Activated T-helper 1 cell treated with Interleukin-2 at 50 U/mL for 16 hours (primary cell): ENCODE measurements at places on chromosomes 2 and 18.

DNA sequence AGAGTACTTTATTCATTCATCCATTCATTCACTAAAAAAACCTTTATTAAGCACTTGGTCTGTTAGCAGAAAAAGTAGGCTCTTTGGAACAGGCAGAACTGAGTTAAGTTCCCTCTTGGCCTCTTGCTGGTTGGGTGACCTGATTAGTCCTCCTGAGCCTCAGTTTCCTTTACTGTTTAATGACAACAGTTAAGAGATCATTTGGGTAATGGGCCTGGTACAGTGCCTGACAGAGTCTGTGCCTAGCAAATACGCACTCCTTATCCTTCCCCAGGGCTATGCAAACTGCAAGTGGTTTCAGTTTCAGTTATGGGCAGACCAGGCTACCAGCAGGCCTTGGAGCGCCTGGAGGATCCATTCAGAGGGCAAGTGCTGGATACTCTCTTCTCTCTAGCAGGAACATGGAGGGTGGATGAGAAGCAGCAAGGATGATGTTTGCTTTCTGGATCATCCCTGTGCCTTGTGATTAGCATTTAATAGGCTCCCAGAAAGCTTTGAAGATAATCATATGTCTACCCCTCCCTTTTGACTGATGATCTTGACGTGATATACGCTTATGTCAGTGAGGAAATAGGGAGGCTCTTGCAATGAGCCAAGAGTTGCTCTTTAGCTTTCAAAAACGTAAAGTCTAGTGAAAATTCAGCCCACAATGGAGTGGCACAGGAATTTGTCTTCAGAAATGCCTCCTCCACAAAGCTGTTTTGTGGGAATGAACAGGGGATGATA is 12.4 kb upstream of the TAF1B start:
- no peak for DNase-seq

DNA sequence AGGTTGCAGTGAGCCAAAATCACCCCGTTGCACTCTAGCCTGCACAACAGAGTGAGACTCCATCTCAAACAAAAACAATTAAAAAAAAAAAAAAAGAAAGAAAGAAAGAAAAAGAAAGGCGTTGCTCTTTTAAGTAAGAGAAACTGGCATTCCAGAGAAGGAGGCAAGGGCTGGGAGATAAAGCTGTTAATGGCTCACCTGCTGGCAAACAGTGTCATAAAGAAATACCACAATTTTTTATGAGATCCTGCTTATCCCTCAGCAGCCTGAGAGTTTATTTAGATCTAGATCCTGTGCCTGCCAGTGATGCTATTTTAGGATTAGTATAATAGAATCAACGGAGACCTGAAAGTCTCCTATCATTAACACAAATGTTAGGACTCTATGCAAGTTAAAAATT is 16.3 kb downstream of the SLC19A3 start:
- no peak for DNase-seq

- DNase-seq: no peak
Measured at GRCh38 chr2:17756668-17757067, 2.7 kb downstream of the GEN1 start.

GRCh38 chr2:152418688-152419087 is 83.7 kb downstream of the FMNL2 start:
- DNase-seq: no peak

- no peak for DNase-seq
Measured at GRCh38 chr18:58905777-58906428, 41.2 kb downstream of the ZNF532 start.

DNA sequence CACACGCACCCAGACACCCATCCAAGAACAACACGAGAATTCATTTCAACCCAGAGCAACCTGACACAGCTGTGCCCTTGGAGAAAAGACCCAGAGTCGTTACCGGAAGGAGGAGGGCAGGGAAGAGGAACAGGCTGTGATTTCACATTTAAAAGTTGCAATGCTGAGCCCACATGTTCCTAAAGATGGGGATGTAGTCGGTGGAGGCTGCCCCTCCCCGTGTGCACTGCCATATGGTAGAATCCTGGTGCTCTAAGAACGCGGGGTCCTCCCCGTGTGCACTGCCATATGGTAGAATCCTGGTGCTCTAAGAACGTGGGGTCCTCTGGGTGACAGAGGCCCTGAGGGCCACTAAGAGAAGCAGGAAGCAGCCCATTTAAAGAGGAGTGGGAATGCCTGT is 10.9 kb downstream of the MTERF4 start:
- DNase-seq: no peak

DNA sequence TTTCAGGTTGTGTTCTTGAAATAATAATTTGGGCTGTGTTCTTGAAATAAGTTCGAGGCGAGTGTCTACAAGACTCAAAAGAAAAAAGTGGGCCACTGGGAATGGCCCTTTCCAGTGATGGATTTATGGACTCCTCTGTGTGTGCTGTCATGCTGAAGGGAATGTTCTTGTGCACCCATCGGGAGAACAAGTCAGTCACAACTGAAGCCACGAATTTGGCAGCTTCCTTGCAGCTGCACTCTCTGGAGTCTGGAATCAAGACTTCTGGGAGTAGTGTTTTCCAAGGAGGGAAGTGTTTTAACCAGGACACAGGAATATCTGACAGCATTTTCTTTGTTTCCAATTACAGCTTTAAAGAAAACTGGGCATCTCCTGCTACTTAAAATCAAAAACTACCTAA is 620 bp downstream of the SLC14A1 start:
- no peak for DNase-seq

- no peak for DNase-seq
Measured at GRCh38 chr2:134368009-134368817, 114.3 kb downstream of the MGAT5 start.

DNA sequence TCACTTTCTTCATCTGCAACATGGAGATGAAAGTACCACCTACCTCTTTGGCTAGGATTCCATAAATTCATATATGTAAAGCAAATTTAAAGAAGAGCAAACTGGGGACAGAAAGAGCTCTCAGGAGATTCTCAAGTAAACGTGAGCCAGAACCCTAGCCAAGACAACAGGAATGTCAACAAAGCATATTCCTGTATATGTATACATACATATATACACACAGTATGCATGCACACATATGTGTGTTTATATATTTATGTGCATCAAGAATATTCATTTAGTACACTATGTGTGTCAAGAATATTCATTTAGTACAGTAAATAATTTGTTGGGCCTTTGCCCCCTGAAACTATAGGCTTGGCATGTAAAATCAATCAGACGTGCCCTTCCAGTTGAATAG is 574.4 kb upstream of the KLHL29 start:
- DNase-seq: no peak

DNA sequence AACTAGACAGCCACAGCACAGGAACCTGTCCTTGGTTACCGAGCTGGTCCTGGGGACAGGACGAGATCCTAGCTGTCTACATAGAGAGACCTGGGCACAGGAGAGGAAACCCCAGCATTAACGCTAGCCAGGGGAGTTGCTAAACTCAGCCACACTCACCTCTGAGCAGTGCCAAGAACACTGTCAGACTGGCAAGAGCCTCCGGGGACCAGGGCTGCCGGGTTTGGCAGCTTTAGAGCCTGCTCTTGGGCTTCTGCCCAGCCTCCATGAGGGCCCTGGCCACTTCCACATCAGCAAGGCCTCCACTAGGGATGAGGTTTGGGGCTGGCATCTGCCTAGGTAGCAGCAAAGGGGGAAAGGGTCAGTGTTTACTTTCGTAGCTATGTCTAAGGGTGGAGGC is 6.7 kb downstream of the TMBIM1 start:
- no peak for DNase-seq

DNA sequence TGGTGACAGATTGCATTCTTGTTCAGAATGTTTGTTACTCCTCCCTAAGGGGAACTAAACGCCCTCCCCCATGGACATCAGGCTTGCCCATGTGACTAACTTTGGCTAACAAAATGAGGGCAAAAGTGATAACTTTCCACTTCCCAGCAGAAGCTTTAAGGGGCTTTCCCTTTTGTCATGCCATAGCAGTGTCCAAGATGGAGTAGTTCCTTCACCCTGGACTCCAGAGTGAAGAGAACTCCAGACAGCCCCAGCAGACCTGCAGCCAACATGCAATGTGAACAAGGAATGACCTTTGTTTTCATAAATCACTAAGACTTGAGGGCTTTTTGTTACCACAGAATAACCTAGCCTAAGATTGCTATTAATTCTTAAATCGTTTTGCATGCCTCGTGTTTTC is 163.5 kb downstream of the ZEB2 start:
- no peak for DNase-seq
